ENCODE measurements at places on chromosomes 6 and 20.

DNA sequence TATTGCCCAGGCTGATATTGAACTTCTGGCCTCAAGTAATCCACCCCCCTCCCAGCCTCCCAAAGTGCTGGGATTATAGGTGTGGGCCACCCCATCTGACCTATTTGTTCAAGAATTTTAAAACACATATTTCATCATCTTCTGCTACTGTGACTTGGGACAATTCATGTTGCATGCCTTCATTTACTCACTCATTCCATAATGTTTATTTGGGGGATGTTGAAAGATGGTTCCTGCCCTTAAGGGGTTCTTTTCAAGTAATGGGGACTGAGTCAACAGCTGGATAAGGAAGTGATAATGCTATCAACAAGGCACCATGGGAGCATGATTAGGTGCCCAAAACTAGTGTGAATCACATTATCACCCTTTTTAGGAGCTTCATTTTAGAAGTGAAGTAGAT, 62.0 kb downstream of the CRYBG1 start:
- DNase-seq: no peak

DNA sequence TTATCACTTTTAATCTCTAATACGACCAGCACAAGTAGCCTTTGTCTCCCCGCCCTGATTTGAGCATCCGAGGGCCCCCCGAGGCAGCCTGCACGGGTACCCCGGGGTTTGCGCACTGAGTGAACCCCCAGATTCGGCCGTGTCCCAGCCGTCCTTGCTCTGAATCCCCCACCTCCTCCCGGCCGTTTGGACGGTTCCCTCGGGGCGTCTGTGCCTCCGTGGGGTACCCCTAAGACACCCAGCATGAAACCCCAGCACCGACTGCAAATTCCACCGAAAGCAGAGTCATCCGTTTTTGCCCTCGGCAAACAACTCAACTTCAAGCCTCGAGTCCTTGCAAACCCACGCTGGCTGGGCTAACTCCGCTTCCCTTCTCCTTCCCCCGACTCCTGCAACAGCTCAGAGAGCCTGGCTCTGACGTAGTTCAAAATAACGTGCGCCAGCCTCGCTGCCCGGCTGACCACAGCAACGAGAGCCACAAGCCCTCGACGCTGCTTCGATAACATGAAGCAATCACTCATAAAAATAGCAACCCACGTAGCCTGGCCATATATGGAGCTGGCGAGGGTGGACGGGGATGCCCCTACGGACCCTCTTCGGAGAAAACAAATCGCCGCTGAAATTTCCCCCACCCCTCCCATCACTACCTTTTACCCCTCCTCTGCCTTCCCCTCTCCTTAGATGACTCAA, 764 bp upstream of the SNAP25 start:
- peak; percentile 60 for DNase-seq

GRCh38 chr20:1830240-1830639, 65.0 kb upstream of the SIRPA start:
- DNase-seq: no peak

GRCh38 chr6:46059608-46060007, 43.9 kb upstream of the CLIC5 start:
- no peak for DNase-seq

DNA sequence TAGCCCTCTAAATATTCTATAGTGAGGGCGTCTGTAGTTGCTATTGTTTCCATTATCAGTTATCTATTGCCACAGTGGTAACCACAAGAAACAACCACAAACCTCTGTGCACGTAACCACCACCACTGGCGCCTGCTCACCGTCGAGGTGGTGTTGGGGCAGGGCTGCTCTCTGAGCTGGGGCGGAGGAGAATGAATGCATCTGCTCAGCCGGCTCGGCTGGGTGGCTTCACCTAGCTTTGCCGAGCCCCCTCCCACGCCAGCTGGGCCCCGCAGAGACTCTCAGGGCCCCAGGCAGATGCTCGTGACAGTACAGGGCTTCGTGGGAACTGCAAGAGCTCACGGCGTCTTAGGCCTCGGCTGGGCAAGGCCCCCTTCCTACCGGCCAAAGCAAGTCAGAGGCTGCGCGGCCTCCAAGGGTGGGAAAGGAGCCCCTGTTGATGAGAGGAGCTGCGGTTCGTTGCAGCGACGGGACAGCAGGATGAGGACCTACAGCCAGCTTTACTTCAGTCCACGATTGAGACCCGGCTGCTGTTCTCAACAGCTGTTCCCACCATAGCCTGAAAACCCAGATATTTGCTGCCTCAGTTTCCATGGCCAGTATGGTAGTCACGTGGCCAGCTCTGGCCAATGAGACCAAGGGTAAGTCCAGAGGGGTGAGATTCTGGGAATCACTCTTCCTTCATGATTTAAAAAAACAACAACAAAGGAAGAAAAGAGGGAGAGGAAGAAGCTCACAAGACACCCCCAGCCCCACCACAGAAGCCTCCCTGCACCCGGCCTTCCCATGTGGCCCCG, 120.2 kb upstream of the AFDN start:
- DNase-seq: peak; percentile 82

DNA sequence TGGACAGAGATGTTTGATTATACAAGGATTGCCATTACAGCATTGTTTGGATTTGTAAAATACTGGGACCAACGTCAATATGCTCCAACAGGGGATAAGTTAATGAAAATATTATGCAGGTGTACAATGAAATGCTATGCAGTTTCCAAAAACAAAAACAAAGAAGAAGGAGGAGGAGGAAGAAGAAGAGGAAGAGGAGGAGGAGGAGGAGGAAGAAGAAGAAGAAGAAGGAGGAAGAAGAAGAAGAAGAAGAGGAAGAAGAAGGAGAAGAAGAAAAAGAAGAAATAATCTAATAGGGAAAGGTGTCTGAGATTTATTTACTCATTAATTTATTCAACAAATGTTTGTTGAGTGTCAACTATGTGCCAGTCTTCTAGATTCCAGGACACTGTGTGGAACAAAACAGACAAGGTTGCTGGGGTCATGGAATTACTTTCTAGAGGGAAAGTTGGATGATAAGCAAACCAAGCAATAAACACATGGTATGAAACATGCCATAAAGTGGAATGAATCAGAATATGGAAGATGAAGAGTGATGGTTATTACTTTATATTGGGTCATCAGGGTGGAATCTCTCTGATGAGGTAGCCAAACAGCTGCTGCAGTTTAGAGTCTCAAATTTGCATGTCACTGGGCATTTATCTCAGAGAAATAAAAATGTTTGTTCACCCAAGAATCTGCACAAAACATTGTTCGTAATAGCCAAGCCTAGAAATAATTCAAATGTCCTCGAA, 6.3 kb upstream of the TRIM27 start:
- DNase-seq: no peak

- DNase-seq: no peak
Observed at GRCh38 chr6:133392641-133393040, 151.5 kb downstream of the EYA4 start.

- peak; percentile 10 for DNase-seq
Observed at GRCh38 chr6:108163644-108164542, 1.9 kb upstream of the NR2E1 start.

DNA sequence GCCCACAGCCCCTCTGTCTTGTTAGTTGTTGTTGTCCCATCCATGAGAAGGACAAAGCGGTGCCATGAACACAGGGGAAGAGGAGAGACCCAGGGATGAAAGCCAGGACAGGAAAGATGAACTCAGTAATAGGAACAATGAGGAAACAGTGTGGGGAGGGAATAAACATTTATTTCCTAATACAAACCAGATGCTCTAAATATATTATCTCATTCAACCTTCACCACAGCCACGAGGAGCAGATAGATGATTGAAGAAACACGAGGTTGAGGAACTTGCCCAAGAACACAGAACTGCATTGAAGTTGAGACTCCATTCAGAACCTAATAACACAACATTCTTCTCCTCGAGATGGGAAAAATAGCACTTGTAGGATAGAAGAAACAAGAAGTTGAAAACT, 53.0 kb upstream of the AIG1 start:
- no peak for DNase-seq

GRCh38 chr20:47330071-47330470, 26.4 kb downstream of the ZMYND8 start:
- no peak for DNase-seq

- DNase-seq: no peak
Observed at GRCh38 chr6:82958551-82958950, 107.1 kb downstream of the UBE3D start.

DNA sequence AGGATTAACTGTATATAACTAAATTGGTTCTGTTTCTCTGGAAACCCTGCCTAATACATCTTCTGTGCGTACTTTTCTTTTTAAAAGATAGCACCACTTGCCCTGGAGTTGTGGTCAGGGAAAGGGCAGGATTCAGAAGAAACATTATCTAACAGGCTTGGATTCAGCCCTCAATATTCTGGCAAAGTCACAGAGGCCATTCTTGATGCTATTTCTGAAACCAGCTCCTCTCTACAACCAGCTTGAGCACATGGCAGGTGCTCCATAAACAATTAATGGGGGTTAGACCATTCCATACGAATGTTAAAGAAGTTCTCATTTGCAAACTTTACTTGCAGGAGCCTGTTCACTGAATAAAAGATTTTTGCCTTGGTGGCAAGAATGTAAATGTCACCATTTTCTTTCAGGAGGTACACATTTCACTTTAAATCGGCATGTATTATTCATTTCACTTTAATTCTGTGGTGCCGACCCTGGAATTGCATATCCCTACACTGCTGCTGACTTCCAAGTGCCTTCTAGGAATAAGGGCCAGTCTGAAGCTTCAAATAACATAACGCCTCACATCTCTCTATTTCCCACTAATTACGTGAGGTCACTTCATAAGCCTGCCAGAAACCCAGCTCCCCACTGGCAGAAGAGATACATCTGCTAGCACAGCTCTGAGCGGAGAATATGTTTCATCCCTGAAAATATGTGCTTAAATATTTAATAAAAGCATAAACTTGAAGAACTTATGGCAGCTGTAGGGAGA, 248.7 kb downstream of the ADGRG6 start:
- DNase-seq: no peak

GRCh38 chr6:161038229-161039031, 46.9 kb downstream of the MAP3K4 start:
- DNase-seq: no peak

DNA sequence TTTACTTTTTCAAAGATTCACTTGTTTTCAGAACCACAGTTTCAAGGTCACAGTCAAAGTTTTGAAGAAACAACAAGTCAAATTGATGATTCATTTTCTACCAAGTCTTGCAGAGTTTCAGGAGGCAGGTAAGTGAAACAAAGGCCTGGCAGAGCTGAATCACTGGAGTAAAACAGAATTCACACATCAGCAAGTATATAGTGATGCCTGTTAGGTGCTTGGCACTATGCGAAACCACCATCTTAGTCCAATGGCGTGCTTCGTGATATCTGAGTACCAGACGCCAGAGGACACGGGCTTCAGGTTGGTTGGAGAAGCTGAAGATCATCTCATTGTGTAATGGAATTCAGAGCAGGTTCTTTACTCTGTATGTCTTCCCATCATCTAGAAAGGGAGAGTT, 75.9 kb downstream of the RTN4IP1 start:
- DNase-seq: peak; percentile 55

DNA sequence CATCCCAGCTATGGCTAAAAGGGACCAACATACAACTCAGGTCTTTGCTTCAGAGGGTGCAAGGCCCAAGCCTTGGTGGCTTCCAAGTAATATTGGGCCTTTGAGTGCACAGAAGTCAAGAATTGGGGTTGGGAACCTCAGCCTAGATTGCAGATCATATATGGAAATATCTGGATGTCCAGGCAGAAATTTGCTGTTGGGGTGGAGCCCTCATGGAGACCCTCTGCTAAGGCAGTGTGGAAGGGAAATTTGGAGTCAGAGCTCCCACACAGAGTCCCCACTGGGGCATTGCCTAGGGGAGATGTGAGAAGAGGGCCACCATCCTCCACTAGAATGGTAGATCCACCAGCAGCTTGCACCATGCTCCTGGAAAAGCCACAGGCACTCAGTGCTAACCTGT, 123.5 kb downstream of the PRL start:
- DNase-seq: no peak

GRCh38 chr6:16999491-17000436, 102.1 kb upstream of the STMND1 start:
- no peak for DNase-seq

DNA sequence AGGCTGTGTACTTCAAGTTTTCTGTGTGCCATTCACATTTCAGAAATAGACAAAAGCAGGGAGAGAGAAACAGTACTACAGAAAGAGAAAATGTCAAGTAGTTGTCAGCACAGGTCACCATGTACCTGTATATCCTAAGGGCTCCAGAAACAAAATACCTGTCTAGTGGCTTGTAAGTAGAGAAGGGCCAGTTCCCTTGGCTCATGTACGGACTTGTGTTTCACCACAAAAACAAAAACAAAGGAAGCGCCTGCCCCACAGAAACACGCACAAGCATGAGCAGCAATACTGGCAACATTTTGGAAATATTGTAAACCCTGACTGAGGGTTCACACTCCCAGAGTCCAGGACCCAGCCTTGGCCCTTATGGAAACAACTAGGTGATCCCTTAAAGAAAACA, 44.3 kb downstream of the CNKSR3 start:
- no peak for DNase-seq

DNA sequence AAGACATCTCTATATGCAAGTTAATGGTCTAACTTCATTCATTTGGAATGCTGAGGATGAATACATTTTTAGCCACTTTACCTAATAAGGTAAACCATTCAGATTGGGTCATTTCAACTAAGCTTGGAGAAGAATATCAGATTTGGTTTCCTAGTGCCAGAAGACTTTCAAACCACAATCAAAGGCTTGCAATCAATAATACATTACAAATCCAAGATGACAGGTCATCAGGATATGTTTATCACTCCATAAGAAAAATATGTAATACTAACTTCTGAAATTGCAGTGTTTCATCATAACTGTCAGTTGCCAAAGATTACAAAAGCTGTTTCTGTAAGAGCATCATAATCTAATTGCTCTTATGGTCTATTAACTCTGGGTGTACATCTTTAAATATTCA, 654.0 kb downstream of the COL12A1 start:
- no peak for DNase-seq

DNA sequence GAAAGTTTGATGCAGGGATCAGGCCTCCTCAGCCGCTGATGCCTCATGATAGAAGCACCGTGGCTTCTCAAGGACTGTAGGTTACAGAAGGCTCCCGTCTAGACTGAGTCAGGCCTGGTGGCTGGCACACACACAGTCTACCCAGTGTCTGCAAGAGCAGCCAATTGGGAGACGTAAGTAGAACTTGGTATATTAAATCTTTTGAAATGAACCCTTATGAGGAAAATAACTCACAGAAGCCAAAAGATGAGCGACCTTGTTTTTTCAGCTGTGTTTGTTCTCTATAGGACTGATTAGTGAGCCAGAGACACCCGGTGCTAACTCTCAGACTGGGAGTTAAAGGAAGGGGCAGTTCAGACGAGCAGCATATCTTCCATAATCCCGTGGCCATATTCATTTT, 5.9 kb upstream of the PDE10A start:
- DNase-seq: no peak

Measured in activated CD8-positive, alpha-beta T cell treated with anti-CD3 and anti-CD28 coated beads for 36 hours (primary cell).